ENCODE measurements at places on chromosomes 3 and 15. TPM values are rescaled to one million over a fixed set of nuclear protein-coding genes. Genes with fewer than 3 reads are reported as not detected.

NR2E3 gene
- 0.18 TPM for total RNA-seq

C3orf70 gene
- not detected for total RNA-seq

GCSAM gene
- total RNA-seq: not detected

TOPBP1 gene
- total RNA-seq: 27.7 TPM

HYKK gene
- total RNA-seq: 5.2 TPM

Measured in A549 treated with DMSO at 1 μM for 4 hours (cell line).